ENCODE measurements at places on chromosomes 2 and 18.

GRCh38 chr2:96591494-96591893, 46.6 kb downstream of the KANSL3 start:
- DNase-seq, result no peak

DNA sequence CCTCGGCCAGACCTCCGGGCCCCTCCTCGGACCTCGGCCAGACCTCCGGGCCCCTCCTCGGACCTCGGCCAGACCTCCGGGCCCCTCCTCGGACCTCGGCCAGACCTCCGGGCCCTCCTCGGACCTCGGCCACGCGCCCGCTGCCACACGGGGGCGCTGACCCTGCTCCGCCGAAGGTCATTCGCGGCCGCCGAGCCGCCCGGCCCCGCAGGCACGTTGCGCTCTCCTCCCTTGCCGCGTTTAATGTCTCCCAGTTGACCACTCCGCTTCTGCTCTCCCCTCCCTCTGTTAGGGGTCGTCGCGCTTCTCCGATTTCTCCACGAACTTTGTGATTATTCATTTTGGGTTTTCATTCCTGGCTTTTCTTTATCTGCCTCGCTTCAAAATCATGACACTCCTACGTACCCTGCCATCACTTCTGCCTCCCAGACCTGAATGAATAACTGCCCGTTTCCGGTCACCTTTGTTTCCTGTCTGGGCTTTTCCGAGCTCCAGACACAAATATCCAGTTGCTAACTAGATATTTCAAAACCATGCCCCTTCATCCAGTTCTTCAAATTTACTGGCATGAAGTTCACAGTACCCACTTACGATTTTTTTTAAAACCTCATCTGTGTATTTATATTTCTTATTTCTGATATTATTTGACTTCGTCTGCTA, 14.8 kb upstream of the COLEC12 start:
- no peak for DNase-seq

DNA sequence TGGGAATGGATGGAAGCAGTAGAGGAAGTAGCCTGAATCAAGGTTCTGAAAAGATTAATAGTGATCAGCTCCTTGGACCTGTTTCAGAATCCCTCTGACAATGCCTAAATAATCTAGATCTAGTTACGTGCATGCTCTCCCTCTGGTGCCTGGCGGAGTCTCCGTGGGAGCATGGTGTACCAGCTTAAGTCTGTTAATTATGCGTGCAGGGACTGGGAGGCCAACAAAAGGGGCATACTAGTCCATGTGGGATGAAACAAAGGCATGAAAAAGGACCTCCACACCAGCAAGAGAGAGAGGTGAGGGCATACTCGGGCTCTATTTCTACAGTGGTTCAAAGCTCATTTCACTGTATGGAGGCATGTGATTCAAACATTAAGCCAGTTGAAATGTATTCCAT, 200.3 kb downstream of the DPP4 start:
- no peak for DNase-seq

DNA sequence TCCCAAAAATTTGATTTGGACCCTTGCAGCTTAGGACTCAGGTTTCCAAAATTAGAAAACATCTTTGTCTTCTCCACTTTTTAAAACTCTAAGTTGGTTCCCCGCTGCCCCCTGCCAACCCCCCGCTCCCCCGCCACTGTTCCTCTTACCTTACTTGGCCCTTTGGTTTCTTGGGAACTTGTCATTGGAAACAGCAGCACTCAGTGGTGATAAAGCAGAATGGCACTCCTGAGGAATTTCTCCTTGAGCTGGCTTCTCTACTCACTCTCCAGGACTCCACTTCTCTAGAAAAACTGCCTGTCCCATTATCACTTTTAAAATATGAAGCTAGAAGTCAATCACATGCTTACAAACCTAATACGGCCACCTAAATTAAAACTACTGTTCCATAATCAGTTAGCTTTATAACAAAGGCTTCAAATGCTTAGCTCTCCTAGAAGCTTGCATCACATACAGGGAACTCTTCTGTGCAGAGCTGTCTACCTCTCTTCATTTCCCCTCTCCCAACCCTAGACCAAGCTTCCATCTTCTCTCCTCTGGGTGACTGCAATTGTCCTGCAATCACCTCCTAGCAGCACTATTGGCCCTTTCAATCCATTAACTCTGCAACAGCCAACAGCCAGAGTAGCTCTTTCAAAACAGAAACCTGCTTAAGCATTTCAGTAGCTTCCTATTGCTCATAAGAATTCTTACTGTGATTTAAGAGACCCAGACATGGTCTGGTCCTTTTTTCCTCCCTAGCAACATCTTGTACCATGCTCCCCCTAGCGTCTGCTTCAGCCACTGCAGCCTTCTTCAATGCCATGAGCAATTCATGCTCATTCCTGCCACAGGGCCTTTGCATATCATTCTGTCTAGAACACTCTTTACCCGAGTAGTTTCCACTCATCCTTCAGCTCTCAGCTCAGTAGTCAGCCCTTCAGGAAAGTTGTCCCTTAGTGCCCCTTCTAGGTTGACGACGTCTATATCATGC, 15.2 kb upstream of the PLEKHM3 start:
- DNase-seq, result peak; percentile 62

DNA sequence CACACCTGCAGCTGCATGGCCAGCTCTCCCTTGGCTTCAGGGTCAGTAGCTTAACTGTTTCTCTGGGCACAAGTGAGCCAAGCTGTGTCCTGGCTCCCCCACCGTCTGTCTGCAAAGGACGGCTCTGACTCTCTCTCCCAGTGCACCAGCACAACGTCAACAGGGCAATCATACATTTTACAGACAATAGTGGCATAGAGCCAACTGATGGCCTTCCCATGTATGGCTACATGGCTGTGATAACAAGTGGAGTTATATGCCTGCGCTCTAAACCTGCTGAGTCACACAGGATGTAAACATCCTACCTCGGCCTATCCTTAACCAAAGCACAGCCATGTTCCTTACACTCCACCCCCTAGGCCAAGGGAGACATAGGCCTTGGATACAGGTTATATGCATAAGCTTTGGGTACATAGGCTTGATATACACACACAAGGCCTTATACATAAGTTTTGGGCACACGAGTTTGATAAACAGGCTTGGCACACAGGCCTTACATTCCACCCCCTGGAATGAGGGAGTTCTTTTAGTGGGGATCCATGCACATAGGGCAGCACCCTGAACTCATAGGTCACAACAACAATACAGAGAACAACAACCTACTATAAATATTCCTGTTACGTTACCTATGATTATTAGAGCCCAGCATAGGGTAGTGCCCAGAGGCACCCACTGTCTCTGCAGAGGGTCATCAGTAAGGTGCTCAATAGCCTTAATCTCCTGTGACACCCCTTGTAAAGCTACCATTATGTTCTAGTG, 17.7 kb downstream of the PHOSPHO2 start:
- no peak for DNase-seq

- DNase-seq, result no peak
These were observed 335.8 kb downstream of the AGPS start for GRCh38 chr2:177728399-177728765.

DNA sequence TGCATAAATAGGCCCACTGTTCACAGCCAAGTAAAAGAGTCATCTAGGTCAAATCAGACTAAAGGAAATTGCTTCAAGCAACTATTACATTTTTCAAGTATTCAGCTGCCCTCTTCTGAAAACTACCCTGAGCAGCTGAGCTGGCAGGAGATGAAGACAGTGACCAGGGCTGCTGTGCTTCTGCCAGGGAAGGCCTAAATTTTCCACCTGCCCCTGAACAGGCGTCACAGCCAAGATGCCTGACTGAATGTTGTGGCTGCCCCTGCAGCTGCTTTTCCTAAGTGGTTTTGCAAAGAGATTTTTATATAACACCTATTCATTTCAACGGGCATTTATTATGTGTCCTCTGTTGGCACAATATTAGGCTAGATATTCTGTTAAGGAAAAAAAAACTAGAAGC, 96.7 kb upstream of the RPE start:
- no peak for DNase-seq

DNA sequence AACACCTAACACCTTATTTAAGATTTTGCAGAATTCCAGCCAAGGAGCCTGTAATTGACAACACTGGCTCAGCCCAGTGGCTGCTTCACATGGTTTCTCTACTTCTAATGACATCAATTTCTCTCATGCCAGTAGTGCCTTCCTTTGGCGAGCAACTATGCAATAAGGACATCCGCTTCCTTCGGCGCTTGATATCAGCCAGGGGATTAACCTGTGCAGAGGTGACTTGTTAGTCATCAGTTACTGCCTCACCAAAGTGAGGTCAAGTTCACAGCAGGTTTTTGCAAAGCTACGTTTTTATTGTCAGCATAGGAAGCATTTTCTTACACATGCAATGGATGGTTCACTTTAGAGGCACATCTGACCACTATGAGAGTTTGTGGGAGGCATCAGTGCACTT, 24.0 kb upstream of the EDAR start:
- no peak for DNase-seq

GRCh38 chr18:63422087-63422863, at the start of gene VPS4B:
Gene VPS4B (minus strand): TSS chr18:63422476. CDS start chr18:63422259, 217 bp downstream.
- peak; percentile 97 for DNase-seq

DNA sequence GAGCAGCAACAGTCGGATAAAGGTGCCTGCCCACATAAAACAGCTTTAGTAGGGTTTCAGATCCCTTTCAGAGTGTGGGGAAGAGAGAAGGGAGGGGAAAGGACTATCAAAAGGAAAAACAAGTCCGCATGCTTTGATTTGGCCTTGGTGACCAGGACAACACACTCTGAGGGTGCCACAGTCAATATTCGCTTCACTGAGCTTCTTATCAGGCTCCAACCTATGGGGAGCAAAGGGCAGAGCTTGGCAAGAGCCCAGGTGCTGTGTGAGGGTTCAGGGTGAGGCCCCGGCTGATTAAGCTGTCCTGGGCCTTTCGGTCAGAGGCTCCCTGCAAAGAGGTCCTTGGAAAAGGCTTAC, 237.4 kb upstream of the SMAD2 start:
- no peak for DNase-seq

GRCh38 chr18:24027156-24027827, 12.7 kb downstream of the TTC39C start:
- DNase-seq, result no peak

GRCh38 chr2:138359532-138359931, 142.0 kb upstream of the SPOPL start:
- no peak for DNase-seq

DNA sequence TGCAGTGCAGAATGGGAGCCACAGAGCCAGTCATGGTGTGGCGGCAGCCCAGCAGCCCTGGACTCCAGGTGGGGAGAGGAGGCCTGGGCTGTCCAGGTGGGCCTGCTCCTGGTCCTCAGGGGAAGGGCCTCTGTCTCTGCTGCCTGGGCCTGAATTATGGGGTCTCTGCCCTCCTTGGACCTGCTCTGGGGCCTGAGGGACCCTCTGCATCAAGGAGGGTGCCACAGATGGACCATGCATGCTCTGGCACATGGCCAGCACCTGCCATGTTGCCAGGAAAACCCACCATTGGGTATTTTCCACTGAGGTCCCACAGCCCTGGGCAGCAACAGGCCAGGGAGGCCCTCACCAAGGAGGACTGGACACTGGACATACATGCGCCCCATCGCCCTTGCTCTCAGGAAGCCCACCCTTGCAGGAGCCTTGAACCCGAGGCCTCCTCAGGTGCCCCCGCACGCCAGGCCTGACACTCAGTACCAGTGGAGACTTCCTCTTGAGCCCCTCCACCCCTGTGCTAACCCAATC, 107.1 kb downstream of the NDUFA10 start:
- no peak for DNase-seq

DNA sequence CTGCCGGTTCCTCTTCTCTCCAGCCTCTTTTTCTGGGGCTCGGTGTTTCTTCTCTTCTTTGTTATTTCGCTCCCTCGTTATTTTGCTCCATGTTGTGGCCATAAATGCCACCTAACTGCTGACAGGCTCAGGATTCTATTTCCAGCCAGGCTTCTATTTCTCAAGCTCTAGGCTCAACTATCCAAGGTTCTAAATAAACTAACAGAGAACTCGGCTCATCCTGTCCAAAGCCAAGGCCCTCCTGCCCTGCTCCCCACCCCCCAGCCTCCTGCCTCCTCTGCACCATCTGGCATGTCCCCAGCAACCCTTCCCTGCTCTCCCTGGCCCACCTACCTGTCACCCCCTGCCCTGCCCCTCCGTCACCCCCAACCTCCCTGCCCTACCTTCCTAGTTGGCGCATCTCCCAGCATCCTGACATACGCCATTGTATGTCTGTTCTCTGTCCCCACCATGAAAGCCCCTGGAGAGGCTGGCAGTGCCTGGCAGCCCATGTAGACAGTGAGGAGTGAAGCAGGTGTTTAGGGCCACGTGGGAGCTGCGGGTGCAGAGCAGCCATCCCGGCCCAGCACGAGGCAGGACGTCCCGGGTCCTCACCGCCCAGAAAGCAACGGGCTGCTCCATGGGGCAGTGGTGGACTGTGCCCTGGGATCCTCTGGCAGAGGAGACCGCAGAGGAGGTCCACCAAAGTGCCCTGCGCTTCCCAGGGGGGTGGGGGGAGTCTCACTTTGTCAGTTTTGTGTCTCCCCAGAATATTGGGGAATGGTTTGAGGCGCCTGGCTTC, 186.9 kb downstream of the TWIST2 start:
- DNase-seq, result no peak

DNA sequence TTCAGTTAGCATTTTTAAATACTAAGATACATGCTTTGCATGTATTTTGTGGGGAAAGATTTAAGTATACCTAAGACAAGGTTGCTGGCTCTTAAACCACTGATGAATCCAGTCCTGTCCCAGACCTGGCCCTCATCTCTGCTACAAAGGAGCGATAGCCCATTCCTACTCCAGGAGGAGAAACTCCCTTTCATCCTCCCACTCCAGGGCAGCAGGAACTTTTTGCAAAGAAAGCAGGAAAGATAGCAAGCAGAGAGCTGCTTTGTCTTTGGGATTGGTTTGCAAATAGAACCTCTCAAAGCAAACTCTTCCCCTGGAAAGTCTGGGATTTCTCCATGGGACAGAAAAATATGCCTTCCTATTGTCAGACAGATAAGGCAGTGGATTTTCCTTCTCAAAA, 43.6 kb upstream of the COPS8 start:
- no peak for DNase-seq

- DNase-seq, result no peak
These were observed 190.5 kb upstream of the EPAS1 start for GRCh38 chr2:46106690-46107089.

- DNase-seq, result no peak
These were observed 121.6 kb downstream of the GALNT1 start for GRCh38 chr18:35703043-35703688.

DNA sequence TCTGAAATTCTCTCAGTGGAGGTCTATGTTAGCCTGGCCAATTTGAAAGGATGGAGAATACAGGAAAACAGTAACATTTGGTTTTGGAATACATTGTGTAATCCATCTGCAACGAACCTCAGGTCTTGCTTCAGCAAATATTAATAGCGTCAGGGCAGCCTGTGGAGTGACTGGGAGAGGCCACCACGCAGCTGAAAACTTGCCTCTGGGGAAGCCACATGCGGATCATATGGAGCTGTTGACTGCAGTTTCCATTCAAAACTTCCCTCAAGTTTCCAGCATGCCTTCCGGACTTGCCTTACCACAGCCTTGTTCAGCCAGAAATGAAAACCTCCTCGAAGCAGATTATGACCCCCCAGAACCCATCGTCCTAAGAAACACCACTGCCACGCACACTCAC, 25.7 kb downstream of the BCL11A start:
- no peak for DNase-seq

GRCh38 chr2:1375794-1376193, 37.5 kb upstream of the TPO start:
- no peak for DNase-seq
